ENCODE measurements at places on chromosomes 4 and X.

DNA sequence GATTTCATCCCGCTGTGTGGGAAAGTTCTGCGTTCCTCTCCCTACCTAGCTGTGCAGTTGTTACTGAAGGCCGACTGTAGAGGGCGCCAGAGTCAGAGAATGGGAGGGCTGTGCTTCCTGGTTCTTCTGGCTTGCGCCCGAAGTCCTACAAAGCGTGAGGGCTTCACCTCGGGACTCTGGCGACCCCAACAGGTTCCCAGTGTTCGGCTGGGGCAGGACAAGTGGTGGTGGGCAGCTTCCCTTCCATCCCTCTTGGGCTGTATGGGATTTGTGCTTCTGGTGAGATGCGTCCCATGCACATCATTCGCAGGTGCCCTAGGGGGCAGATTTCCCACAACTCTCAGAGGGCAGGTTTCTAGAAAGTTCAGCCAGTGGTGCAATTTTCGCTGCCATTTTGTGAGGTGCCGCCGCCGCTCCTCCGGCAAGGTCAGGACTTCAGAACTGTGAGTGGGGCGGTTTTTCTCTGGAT is 27.3 kb downstream of the CT45A1 start:
- DNase-seq: peak; percentile 13

DNA sequence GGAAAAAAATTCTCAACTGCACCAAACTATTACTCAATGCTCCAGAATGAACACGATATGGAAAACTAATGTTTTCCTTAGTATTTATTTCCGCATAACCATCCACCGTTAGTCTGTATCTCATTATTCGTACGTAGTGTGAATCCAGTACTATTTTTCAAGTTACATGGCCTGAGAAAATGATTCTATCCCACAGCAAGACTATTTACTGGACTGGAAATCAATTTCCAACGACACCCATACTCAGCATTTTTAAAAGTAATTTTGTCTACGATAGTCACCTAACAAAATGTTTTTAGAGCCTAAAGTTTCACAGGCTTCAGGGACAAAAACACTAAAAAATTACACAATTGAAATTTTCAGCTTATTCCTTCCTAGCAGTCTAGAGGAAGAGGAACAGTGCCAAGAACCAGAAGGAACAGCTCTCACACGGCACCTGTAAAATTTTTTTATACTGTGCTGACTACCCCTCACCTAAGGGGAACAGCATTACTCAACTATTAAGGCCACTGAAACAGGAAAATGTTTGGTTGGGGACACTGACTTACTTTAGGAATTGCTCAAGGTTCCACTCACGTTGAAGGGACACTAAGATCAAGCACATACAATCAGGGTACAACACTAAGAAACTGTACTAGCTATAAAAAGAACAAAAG is 9.6 kb downstream of the UBE2D3 start:
- no peak for DNase-seq

DNA sequence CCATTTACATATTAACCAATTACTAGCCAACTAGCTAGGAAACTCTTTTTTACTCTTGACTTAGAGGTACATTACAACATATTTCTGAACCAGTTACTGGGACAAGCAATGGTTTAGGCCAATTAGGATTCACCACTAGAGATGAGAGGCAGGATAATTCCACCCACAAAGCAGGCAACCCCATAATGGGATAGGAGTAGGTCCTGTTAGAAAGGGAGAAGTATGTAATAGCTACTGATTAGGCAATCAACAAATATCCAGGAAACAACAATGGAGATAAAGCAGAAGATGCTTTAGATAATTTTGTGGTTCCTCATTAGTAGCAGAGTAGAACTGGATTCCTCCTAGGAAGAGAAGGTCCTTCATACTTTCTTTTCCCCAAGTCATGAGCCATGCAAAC is 173.8 kb upstream of the GLRA2 start:
- DNase-seq: no peak

DNA sequence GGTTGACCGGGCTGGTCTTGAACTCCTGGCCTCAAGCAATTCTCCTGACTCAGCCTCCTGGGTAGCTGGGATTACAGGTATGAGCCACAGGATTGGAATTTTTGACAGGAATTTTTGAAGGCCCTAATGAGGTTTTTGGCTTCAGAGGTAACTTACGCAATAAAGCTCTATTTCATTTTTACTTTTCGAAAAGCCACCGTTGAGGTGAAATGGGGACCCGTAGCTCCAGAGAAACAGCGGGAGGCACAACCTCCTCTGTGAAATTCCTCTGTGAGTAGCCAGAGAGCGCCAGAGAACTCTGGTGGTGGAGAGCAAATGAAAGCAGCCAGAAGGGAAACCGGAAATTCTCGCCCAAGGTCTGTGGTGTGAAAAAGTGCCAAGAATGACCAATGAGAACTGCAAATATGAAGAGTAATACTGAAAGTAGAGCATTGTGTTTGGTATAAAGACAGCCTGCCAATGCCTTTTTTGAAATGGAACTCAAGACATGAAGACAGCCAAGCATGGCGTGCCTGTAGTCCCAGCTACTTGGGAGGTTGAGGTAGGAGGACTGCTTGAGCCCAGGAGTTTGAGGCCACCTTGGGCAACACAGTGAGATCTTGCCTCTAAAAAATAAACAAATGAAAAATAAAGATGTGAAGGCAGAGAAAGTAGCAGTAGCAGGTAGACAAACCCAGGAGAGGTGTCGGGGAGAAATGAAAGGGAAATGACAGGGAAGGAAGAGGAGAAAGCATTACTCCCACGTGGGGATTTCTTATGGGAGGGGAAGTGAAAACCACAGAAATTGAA is 33.0 kb upstream of the TMEM131L start:
- peak; percentile 6 for DNase-seq

DNA sequence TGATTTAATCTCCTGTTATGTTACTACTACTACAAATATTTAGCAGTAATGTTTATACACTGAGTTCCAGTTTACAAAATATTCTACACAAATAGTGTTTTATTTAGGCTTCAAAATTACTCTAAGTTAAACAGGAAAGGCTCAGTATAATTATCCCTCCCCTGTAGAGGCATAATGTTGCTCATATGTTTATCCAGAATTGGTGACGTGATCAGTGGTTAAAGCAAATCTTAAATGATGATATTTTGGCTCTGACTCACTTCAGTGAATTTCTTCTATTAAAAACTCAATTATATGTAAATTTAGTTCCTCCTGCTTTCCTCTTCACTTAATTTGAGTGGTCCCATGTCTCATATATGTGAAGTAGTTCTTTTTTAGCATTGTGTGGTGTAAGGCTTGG is 438.5 kb downstream of the ADGRL3 start:
- DNase-seq: no peak

DNA sequence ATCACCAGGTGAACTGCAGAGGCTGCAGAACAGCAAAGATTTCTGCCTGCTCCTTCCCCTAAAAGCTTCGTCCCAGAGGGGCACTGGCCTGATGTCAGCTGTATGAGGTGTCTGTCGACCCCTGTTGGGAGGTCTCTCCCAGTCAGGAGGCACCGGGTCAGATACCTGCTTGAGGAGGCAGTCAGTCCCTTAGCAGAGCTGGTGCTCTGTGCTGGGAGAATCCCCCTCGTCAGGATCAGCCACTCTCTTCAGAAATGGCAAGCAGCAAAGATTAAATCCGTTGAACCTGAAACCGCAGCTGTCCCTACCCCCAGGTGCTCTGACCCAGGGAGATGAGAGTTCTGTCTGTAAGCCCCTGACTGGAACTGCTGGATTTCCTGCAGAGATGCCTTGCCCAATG is 1166.3 kb upstream of the ADGRL3 start:
- DNase-seq: no peak

DNA sequence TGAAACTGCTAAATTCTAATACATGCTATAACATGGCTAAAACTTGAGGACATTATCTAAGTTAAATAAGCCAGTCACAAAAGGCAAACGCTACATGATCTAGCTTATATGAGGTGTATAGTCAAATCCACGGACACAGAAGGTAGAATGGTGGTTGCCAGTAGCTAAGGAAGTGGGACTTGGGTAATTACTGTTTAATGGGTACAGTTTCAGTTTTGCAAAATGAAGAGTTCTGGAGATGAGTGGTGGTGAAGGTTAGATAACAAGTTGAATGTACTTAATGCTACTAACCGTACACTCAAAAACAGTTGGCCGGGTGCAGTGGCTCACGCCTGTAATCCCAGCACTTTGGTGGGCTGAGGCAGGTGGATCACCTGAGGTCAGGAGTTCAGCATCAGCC is 644.5 kb upstream of the DIPK2B start:
- no peak for DNase-seq
